Hair follicular keratinocyte (primary cell): ENCODE measurements at places on chromosomes 12 and 14. TPM values are rescaled to one million over a fixed set of nuclear protein-coding genes. Genes with fewer than 3 reads are reported as not detected.

Gene BTBD7
- 12.8 and 22.1 TPM in 2 replicates for total RNA-seq

Gene CPM
- total RNA-seq = 5.9 and 6.6 TPM in 2 replicates

Gene SLCO1C1
- total RNA-seq = not detected in 2 replicates

Gene ST8SIA1
- 2.1 and 4.7 TPM in 2 replicates for total RNA-seq

Gene BICDL1
- total RNA-seq = 14.5 and 20.5 TPM in 2 replicates
